NCI-H2081 (cell line): ENCODE measurements at places on chromosomes 2 and 18.
A peak's percentile ranks its signal among the peaks of the same experiment; 100 is the strongest.

- DNase-seq = peak; percentile 4
These were observed 15.2 kb downstream of the OTOF start for GRCh38 chr2:26462511-26463243.

- DNase-seq = peak; percentile 37
These were observed 51.5 kb upstream of the DCC start for GRCh38 chr18:52288403-52289004.

- DNase-seq = no peak
These were observed 163.0 kb downstream of the FAM210A start for GRCh38 chr18:13563390-13563805.

DNA sequence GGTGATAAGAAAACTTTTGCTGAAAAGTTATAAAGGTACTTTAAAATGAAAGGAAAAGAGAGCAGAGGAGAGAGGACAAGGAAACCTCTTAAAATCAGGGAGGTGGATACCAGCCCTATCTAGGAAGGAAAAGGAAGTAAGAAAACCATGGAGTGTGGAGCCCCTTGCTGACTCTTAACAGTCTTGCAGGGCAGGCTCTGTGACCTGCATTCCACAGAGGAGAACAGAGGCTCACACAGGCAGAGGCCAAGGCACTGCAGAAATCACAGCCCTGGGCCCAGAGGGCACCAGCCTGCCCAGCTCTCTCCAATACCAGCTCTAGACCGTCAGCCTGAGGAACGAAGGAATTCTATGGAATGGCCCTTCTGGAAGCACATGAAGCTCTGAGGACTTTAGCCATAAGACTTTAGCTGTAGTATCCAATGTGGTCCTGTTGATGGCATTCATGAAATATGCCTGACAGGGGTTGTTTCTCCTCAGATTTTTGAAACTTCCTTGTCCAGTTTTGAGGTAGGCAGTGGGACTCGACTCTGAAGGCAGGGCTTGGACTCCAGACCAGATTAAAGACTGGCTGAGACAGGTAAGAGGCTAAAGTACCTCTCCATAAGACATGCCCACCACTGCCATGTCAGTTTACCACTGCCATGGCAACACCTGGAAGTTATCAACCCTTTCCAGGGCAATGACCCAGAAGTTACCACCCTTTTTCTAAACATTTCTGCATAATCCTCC lies 216.3 kb downstream of the ANAPC1 start:
- DNase-seq = no peak

DNA sequence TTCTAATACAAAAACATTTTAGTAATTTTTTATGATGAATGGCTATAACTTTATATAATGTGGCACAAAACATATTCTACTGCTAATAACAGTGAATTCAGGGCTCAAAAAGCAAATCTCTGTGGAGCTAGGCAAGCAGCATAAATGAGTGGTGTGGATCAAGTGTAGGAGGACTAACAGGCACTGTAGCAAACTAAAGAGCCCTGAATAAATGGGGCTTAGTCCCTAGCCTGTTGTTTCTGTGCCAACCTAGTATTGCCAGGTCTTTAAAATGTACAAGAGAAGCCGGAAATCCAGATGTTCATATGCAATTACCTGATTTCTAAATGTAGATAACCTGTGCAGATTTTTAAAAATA lies 18.5 kb downstream of the REL start:
- DNase-seq = no peak

DNA sequence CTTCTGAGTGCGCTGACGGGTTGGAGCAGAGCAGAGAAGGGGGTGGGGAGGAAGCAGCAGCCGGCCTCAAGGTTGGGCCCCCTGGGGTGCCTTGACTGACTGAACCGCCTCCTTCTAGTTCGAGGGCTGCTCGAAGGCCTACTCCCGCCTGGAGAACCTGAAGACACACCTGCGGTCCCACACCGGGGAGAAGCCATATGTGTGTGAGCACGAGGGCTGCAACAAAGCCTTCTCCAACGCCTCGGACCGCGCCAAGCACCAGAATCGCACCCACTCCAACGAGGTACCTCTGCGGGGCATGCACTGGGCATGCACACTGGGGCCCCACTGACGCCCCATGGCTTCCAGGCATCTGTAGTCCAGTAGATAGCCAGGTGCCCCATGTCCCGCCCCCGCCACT lies 246.9 kb downstream of the GLI2 start:
- DNase-seq = no peak

- DNase-seq = no peak
These were observed 83.7 kb upstream of the UBXN4 start for GRCh38 chr2:135657806-135658582.
